ENCODE measurements at places on chromosomes 7 and 10. TPM values are rescaled to one million over a fixed set of nuclear protein-coding genes. Genes with fewer than 3 reads are reported as not detected.
A peak's percentile ranks its signal among the peaks of the same experiment; 100 is the strongest.

Gene SLC13A1
- not detected for total RNA-seq

Gene MYOZ1
- 0.17 TPM for total RNA-seq

DNA sequence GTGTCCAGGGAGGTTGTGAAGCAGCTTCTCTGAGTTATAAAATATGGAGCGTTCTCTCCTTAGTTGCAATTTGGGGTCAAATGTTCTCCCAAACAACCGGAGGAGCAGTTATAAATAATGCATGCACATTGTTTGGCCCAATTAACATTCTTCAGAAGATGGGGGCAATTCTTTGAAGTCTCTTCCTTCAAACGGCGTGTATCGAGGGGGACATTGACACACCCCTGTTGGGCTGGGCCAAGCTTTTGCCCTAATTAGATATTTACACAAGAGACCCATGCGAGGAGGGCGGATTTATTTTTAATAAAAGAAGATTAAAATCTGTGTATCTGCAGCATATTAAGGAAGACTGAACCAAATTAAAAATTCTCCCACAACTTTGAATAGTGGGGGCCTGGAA, 107.3 kb downstream of the PTPRE start:
- DNase-seq = no peak

Gene STK32C
- total RNA-seq = 34.7 TPM

DNA sequence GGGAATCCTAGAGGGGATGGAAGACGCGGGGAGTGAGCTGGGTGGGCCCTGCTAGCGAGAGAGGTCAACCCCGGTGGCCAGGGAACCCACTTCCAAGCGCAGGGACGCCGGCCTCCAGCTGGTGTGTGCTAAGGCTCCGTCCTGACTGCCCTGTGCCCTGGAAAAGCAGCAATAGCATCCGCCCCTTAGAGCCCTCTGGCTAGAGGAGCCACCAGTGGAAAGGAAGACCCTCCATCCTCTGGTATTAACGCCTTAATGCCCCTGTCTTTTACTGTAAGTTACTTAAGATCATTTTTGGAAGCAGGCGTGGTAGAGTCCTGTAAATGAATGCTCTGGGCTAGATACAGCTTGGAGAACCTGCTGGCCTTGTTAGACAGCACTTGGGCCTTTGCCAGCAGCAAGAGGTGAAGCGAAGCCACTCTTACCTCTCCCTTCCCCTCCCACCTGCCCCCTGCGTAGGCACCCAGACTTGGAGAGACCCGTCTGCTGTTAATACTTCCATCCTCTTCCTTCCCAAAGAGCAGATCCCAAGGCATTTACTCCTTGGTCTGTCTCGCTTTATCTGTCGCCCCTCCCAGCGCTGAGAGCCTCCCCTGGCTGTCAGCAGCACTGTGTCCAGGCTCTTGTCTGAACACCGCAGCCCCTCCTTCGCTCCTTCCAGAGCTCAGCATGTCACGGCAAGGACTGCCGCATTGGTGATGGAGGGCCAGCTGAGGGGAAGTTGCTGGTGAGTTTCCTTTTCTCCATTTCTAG, 4.6 kb downstream of the REPIN1 start:
- DNase-seq = no peak

- no peak for DNase-seq
Observed at GRCh38 chr7:113918946-113919345, at the start of gene PPP1R3A. TSS of gene PPP1R3A (minus strand) at chr7:113919009. CDS start at chr7:113918996, 13 bp downstream.

GRCh38 chr10:31133251-31133791, 101.7 kb upstream of the ZNF438 start:
- DNase-seq = no peak

GRCh38 chr7:41999736-42000283, 237.2 kb downstream of the GLI3 start:
- peak; percentile 90 for DNase-seq

- no peak for DNase-seq
Observed at GRCh38 chr10:32241946-32242345, 105.0 kb downstream of the EPC1 start.

Gene CDH23
- not detected for total RNA-seq

DNA sequence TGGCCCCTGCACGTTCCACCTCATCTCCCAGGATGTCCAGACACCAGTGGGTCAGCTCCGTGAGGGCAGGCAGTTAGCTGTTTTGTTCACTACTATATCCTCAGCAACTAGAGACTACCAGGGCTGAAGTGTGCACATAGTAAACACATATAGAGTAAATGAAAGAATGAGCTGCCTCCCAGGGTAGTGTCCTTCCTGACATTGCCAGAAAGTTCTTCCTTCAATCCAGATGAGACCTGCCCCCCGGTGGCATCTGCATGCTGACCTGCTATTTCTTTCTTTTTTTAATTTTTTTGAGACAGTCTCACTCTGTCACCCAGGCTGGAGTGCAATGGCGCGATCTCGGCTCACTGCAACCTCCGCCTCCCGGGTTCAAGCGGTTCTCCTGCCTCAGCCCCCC, 14.0 kb upstream of the ARPC1A start:
- DNase-seq = peak; percentile 23

Gene DNAH11
- total RNA-seq = 5.2 TPM

- DNase-seq = no peak
Observed at GRCh38 chr10:125104559-125104958, 55.8 kb downstream of the CTBP2 start.

DNA sequence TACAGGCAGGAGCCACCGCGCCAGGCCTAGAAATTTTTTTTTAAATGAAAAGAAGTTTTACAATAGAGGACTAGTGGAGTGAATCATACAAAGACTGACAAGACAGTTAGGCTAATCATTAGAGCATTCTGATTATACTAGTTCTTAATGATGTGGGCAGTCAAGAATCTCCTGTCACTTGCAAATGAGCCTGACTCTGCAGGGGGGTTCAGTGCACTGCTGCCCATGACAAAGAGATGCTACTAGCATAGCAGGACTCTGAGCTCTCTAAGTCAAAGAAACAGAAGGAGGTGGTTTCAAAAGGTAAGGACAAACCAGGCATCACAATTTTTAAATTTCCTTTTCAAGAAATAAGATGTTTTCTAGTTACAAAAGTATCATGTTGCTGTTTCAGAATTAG, 59.0 kb downstream of the CCDC6 start:
- no peak for DNase-seq

Gene SPRN
- not detected for total RNA-seq

DNA sequence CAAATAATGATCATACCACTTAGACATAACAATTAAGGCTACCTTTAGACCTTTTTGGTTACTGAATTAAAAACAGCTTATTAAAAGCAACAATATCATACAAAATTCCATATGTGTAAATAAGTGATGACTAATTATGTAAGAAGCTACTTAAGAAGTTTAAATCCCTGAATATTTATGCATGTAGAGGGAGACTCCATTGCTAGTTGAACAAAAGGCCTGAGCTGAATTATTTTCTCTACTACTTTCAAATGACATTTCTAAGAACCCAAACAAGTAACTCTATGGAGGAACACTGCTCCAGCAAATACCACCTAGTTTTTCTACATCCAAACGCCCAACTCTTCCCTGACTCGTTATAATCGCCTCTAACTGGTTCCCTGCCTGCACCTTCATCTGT, 31.5 kb downstream of the EPC1 start:
- no peak for DNase-seq

DNA sequence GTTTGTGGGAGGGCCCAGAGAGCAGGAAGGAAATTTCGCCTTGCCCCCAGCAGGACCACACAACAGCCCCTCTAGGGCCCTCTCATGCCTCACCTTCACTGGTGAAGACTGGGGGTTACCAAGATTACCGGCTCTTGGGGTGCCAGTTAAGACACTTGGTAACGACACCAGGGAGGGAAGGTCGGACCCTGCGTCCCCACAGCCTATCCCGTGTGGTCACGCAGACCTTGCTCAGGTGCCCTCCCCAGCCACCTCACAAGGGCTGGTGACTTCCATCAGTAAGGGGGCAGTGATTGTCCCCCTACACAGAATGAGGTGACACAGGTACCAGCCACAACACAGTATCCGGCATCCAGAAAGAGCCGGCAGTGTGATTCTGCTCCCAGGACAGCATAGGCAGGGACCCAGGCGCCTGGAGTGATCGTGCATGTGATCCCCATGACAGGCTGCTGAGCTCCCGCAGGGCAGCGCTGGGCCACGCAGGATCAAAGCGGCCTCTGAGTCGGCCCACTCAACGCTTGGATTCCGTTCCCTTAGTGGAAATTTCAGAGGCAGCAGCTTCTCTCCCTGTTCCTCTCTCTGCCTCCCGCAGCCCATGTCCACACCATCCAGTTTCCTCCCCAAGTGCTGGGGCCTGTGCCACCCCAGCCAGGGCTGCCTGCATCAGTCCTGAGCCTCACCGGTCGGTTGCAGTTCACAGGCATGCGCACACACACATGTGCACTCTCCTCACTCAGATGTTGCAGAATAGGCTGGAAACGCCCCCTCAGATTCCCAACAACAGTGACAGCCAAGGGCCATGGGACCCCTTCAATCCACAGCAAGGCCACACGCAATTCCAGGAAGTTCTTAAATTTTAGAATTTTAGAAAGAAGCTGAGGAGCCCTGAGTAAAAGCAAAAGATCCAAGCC, 35.8 kb downstream of the CAMK2B start:
- no peak for DNase-seq

DNA sequence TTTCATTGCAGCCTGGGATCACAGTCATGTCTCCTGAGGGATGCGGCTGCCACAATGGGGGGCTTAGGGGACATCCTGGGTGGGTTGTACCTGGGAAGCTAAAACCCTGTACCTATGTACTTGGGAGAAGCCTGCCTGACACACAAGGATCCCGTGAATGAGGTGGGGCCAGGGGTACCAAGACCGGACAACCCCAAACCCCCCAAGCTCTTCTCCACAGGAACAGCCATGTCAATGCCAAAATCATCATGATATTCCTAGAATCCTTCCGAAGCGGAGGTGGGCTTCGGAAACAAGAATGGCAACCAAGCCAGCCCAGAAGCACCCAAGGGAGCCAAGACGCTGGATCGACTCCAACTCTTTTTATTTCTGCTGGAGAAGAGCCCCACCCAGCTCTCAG, 260.3 kb upstream of the TCERG1L start:
- DNase-seq = no peak

Data from PC-3 (cell line).